ENCODE measurements at places on chromosomes 13 and 19.

DNA sequence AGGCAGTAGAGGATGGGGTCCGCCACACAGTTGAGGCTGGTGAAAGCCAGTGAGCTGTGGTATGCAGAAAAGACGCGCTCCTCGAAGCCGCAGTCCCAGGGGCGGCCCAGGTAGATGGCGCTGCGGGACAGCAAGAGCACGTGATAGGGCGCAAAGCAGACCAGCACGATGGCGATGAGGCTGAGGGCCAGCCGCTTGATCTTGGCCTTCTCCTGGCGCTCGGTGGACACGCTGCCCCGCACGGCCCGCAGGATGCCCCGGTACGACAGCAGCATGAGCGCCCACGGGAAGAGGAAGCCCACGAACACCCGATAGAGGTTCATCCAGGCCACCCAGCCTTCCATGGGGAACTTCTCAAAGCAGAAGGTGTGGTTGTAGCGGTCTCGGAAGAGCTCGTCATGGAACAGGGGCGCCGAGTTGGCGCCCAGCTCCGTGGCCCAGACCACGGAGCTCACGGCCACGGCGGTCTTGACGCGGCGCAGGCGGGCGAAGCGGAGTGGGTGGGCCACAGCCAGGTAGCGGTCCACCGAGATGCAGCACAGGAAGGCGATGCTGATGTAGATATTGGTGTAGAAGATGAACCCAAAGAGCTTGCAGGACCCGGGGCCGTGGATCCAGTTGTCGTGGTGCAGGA, 6.5 kb upstream of the OPA3 start:
- DNase-seq = no peak

DNA sequence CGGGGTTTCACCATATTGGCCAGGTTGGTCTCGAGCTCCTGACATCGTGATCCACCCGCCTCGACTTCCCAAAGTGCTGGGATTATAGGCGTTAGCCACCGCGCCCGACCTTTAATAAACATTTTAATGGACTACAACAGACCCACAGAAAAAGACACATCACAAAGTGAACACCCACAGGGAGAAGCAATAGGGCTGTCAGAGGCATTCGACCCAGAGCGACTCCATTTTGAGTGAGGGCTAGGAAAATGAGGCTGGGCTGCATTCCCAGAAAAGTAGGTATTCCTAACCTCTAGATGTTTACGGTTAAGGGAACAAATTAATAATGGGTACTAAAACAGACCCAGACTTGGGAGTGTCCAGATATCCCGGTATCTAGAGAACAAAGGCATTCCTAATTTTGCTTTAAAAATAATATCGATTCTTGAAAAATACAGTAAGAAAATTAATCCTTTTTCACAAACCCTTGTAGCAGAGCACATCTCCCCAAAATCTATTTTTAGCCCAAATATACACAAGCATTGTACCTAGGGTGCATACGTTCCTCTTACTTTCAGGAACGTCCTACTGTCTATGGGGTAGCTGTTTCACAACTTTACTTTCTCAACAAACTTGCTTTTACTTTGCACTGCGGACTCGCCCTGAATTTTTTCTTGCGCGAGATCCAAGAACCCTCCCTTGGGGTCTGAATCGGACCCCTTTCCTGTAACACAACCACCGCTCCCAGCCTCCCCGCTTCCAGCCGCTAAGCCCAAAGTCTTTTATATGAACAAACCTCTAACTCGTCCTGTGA, 811 bp upstream of the ZNF8 start:
- no peak for DNase-seq

DNA sequence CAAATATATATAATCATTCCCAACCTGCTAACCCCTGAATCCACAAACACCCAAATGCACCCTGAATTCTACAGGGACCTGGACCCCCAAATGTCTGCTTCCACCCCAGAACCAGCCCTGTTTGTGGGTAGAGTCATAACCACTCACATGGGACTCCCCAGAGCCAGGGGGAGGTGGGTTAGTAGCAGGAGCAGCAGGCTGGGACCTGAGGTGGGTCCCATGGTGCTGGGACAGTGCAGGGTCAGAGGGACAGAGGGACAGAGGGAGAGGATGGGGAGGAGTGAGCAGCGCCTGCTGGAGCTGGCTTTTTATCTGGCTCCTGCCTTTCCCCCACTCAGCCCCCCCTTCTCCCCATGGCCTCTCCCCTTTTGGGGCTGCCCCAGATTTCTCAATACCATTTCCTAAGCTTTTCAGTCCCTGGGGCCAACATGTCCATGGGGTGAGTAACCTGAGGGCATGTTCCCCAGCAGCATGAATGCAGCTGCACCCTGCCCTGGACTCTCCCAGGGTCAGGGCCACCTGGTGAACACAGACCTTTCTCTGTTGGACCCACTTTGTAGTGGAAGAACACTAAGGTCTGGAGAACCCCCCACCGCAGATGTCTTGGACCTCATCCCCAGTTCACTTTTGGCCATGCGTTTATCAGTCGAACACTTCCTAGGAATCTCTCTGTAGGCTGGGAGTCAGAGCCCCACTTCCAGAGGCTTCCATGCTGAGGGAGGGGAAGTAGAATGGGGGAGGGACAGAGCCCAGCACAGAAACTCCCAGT, at the start of gene C3:
Gene C3, minus strand, starts transcription at position 282 of the 769 bp plus-strand sequence. Its CDS starts 61 bp downstream, at position 221.
- DNase-seq = no peak

- DNase-seq = no peak
These were observed 3.3 kb upstream of the CHAMP1 start for GRCh38 chr13:114310956-114311355.

GRCh38 chr13:60135344-60135743, 28.4 kb downstream of the DIAPH3 start:
- DNase-seq = no peak

- DNase-seq = no peak
These were observed 403 bp upstream of the SIAH3 start for GRCh38 chr13:45851956-45852355.
